ENCODE measurements at places on chromosomes 2 and 18.
A peak's percentile ranks its signal among the peaks of the same experiment; 100 is the strongest.

GRCh38 chr2:14303366-14304115, 329.0 kb upstream of the LRATD1 start:
- DNase-seq: no peak

DNA sequence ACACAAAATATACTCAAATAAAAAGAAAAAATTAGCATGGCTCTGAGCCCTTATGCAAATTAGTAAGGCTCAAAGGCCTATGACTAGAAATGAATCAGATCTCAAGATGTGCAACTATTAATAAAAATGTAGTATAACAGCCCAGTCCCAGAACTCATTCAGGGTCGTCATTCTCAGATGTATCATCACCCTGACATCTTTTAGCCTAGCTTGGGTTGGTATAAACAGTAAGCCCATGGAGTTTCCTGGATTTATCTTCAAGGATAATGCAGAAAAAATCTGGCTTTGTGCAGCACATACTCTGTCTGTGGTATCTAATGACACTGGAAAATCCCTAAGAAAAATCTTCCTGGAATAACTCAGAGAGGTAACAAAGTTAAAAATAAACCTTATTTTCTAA, 239.3 kb downstream of the ZNF385B start:
- no peak for DNase-seq

DNA sequence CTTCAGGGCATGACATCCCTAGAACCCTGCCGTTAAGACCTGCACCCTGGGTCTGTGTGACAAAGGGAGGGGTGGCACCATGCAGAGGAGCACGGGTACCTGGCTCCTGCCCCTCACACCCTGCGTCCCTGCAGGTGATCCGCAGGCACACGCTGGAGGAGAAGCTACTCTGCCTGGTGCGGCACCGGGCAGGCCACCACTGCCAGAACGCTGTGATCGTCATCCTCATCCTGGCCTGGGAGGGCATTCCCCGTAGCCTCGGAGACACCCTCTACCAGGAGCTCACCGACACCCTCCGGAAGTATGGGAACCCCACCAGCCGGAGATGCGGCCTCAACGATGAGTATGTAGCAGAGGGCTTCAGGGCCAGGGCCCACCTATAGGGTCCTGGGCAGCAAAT, 60.0 kb downstream of the BOLA3 start:
- DNase-seq: no peak

DNA sequence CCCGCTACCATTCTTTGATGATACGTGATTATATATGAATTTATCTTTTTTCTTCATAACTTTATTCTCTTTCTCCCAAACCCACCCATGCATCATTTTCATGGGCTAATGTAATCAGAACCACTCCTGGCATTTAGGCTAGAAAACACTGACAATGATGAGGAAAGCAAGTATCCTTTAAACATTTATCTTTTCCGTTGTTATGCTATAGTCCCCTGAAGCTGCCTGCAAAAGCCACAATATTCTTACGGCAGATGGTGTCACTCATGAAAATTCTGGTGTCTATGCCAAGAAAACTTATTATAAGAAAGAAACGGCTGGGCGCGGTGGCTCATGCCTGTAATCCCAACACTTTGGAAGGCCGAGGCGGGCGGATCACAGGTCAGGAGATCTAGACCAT, 221.8 kb upstream of the CTAGE1 start:
- DNase-seq: no peak

GRCh38 chr2:31946838-31947237, 64.0 kb downstream of the MEMO1 start:
- no peak for DNase-seq

- DNase-seq: no peak
Observed at GRCh38 chr2:241603686-241604085, 33.3 kb downstream of the THAP4 start.

DNA sequence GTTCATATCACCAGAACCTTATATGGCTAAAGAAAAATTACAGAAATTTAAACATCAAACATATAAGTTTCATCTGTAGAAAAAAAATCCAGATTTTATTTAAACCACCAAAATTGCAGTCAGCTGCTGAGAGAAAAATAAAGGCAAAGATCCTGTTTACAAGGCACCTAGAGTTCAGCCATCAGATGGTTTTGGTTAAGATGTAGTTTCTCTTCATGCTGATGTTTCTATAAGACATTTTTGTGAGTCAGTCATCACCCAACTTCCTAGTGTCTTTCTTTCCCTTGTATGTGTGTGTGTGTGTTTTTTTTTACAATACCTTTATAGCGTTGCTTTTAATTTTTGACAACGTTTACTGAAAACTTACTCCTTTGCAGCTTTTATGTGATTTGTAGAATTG, 26.1 kb upstream of the MMADHC start:
- DNase-seq: no peak

- no peak for DNase-seq
Observed at GRCh38 chr18:11031966-11032365, 117.4 kb downstream of the PIEZO2 start.

DNA sequence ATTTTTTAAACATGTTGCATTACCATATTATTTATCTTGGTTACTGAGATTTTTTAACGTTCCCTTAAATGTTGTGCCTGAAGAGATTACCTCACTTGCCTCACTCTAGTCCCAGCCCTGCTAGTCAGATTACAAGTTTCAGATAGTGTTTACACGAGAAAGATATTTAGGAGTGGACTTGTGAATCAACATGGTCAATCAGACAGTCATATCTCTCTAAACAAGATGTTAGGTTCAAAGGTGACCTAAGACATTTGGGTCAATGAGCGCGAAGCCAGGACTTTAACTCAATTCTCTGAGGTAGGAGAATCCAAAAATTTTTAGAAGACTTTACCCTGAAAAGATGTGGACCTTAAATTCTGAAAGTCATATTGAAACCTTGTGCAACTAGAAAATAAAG, 14.8 kb upstream of the CALCRL start:
- DNase-seq: no peak

GRCh38 chr18:6638447-6638846, 91.1 kb upstream of the ARHGAP28 start:
- DNase-seq: no peak

GRCh38 chr2:60585276-60585675, 31.8 kb upstream of the BCL11A start:
- DNase-seq: no peak

DNA sequence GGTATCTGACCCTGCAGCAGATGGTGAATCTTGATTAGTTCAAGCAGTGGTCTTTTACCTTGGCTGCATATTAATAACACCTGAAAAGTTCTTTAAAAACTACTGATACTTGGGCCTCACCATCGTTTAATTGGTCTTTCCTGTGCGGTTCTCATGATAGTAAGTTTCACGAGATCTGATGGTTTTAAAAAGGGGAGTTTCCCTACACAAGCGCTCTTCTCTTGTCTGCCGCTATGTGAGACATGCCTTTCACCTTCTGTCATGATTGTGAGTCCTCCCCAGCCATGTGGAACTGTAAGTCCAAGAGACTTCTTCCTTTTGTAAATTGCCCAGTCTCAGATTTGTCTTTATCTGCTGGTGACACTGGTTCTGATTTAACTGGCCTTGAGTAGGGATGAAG, 102.3 kb downstream of the LYPD1 start:
- no peak for DNase-seq

GRCh38 chr2:161983331-161983651, 90.7 kb downstream of the DPP4 start:
- no peak for DNase-seq

- no peak for DNase-seq
Observed at GRCh38 chr18:60506682-60507081, 134.1 kb upstream of the MC4R start.

DNA sequence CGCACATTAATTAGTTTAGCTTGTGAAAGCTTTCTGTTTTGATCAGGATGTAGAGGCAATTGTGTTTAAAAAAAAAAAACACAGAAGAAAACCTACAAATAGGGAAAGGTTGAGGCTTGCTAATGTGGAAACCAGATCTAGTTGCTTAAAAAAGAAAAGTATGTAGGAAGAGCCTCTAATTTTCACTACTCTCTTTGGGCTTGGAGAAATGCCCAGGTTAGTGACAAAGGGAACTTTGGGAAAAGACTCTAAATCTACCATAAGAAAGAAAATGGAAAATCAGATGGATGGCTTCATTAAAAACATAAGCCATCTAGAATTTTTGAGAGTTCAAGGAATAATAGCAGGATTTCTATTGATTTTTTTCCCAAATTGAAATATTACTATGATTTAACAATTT, 47.3 kb upstream of the SLC38A11 start:
- DNase-seq: no peak

DNA sequence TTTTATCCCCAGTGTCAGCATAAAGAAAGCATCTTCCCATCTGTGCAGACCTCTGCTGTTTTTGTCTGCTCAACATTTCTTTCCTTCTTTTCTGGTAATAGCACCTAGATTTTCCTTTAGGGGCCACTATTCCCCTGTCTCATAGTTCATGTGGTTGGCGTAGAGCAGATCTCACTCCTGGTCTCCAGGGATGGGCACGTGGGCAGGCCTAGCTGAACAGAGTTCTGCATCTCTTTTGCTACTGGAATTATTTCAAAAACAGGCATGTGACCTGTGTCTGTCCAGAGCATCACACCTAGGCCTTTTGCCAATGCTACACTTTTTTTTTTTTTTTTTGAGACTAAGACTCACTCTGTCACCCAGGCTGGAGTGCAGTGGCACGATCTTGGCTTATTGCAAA, 17.7 kb upstream of the ICOS start:
- DNase-seq: no peak

DNA sequence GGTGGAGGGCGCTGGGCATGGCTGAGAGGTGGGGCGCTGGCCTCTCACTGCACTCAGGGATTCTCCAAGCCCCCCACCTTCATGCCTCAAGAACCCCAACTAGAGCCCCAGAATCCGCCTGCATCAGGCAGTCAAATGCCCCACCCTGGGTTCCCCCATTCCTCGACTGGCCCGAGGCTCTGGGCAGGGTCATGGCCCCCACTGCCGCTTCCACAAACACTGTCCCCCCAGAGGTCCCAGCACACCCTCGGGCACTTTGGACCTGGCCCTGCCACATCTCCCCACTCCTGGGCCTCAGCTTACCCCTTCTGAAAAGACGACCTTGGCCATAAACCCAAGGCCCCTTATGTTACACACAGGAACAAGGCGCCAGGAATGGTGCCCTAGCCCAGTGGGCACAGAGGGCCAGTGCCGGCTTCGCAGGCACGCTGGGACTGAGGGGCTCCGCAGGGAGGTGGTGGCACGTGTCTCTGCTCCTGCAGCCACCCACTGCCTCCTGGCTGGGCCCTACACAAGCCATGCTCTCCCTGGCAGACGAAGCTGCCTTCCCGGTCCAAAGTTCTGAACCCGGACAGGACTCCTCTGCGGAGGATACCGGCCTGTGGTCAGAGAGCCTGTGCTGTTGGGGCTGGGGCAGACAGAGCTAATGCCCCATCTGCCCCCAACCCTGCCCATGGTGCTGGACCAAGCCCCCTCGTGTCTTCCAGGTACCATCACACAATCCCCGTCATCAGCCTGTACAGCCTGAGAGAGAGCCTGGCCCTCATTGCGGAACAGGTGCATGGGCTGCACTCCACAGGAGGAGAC, 6.8 kb downstream of the AGXT start:
- no peak for DNase-seq

DNA sequence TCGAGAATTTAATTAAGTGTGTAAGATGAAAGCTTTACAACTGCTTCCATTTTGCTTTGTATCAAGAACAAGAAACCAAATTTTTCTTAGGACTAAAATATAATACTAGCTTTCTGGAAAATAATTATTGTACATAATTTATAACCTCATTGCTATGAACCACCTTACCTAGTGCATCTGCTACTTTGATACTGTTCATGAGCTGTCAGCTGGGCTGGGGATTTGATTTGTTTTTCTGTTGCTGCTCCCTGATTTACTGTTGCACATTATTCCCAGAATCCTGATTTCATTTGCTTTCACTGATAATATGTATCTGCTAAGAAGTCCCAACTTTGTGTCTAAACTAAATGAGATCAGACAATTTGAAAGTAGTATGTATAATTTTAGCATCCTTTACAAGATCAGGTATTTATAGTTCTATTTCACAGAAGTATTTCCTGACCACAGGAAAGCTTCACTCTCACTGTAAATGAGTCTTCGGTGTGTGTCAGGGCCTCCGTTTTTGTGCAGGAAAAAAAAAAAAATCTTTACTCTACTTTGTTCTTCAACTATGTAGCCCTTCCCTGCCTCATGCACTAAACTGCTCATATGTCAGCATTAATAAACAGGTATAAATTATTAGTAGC, 105.6 kb upstream of the CCDC150 start:
- DNase-seq: no peak

DNA sequence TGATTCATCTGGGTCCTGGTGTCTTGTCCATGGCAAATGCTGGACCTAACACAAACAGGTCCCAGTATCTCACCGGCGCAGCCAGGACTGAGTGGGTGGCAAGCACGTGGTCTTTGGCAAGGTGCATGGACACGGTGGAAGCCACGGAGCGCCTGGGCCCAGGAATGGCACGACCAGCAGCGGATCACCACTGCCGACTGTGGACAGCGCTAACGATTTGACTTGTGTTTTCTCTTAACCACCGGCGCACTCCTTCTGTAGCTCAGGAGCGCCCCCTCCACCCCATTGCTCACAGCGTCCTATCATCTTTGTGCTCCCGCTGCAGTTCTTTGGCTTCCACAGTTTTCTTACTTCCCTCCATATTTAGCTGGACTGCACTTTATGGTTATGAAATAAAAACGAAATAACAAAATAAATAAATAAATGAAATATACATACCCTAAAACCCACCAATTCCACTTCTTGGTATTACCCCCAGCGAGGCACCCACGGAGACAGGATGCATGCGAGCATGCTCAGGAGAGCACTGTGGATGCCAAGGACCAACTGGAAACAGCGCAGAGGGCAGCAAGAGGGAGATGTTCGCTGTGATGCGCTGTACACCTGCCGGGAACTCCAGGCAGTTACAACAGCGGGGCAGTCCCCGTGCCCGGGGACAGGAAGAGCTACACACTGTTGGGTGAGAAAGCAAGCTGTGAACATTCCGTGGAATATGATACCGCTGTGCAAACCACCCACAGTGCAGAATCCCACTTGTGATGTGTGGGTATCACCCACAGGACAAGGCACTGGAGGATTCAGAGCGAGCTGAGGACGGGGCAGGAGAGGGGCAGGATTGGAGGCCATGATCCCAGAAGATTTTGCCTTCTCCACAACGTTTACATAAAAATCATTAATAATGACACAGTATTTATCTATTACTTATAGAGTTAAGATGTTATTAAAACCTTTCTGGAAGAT, 7.0 kb upstream of the CIDEA start:
- peak; percentile 56 for DNase-seq

- DNase-seq: no peak
Observed at GRCh38 chr18:35389095-35389618, 12.0 kb upstream of the ZNF396 start.

GRCh38 chr2:17136231-17136630, 382.0 kb downstream of the RAD51AP2 start:
- DNase-seq: no peak

Data from hepatocyte (in vitro differentiated cells).